Foreskin keratinocyte (primary cell): ENCODE measurements at places on chromosomes 2 and 18. TPM values are rescaled to one million over a fixed set of nuclear protein-coding genes. Genes with fewer than 3 reads are reported as not detected.

The DSC3 gene
- total RNA-seq: 136 and 140 TPM in 2 replicates

GRCh38 chr2:230957756-230958391, 32.8 kb upstream of the GPR55 start:
- DNase-seq: no peak

DNA sequence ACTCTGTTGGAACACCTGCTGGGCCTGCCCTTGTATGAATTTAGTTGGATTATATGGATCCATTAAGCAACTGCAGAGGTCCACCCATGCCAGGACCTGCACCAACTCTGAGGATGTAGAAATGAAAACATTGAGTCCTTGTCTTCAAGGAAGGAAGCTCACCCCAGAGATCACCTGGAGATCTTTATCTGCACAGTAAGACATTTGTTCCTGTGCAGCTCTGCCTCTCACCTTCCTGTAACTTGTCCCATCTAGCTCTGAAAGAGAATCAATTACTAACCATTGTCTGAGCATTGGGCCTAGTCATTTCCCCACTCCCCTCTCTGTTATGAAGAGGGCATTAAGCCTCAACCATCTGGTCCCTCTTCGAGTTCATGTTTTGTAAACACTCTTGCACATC, 105.2 kb upstream of the YWHAQ start:
- peak; percentile 52 for DNase-seq

The AGPS gene
- 32.2 and 35.7 TPM in 2 replicates for total RNA-seq

The UGT1A10 gene
- total RNA-seq: not detected in 2 replicates

DNA sequence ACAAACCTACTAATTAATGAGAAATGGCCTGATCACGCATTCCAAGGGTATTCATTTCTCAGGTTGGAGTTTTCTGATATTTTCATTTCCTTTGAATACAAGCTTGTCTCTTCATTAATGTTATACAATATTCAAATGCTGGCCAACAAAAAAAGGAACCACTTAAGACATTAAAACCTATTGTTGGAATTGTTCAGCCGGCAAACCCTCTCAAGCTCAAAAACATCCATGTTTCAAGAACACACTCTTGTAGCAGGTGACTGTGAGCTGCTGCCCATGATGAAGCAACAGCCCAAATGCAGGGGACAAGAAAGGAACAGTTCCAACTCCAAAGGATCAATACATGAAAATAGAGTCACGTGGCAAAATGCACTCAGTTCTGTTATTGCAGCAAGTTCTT, 454.5 kb downstream of the BCL11A start:
- no peak for DNase-seq

The CIB4 gene
- not detected in 2 replicates for total RNA-seq

GRCh38 chr18:74651327-74652128, 53.9 kb downstream of the ZNF407 start:
- DNase-seq: no peak

The SFTPB gene
- total RNA-seq: not detected in 2 replicates

DNA sequence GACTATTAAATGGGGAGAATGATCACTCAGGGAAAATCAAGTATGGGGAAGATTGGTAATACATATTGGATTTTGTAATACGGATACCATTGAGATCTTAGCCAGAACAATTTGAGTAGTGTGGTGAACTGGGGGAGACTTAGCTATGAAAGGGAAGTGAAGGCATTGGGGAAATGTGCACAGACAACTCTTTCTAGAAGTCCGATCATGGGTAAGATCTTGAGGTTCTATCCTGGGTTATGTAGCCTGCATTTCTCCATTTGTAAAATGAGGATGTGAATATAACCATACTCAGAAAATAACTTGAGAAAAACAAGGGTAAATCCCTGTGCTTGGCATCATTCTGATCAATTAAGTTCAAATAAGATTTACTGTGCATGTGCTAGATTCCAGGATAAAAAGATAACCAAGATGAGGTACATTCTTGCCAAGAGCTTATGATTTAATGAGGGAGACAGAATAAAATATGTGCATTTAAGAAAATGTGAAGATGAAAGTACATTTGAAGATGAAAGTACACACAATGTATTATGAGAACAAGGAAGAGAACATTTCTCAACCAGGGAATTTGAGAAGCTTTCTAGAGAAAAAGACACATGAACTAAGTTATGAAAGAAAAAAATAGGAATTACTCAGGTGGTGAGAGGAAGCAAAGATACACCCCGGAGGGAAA, 49.5 kb downstream of the SLC40A1 start:
- DNase-seq: no peak

The DPP4 gene
- 0.99 and 2.8 TPM in 2 replicates for total RNA-seq

GRCh38 chr2:112818094-112818902, 18.3 kb downstream of the IL1B start:
- no peak for DNase-seq

The RFX8 gene
- 0.18 TPM in 1 of 2 replicates, not detected in the other for total RNA-seq

GRCh38 chr18:9810994-9811705, 74.6 kb upstream of the TXNDC2 start:
- DNase-seq: no peak

The RESP18 gene
- not detected in 2 replicates for total RNA-seq

GRCh38 chr2:177530561-177530960, 138.0 kb downstream of the AGPS start:
- no peak for DNase-seq

DNA sequence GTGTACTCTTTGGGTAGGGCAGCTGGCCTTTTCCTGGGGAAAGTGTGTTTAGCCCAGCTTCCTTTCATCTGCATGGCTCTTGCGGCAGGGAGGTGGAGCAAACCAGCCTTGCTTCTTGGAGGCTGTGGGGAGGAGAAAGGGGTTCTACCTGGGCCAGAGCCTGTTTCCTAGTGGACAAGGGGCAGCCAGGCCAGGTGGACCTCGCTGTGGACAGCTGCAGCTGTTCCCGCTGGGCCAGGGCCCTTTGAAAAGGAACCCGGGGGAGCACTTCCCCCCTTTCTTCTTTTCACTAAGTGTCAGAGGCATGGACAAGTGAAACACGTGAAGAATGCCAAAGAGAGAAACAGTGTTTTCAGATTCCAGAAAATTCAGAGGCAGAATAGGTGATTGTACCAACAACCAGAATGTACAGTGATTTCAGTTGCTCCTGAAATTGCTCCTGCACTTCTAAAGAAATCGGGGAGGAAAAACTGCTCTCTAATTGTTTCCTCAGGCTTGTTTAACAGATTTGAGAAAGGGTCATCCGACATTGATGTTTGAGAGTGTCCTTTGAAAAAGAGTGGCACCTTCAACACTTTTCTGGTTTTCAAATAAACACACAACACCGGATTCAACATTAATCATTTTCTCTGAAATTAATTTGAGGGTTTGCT, 3.9 kb downstream of the GLI2 start:
- DNase-seq: no peak

The QPCT gene
- 5.9 and 6.6 TPM in 2 replicates for total RNA-seq

DNA sequence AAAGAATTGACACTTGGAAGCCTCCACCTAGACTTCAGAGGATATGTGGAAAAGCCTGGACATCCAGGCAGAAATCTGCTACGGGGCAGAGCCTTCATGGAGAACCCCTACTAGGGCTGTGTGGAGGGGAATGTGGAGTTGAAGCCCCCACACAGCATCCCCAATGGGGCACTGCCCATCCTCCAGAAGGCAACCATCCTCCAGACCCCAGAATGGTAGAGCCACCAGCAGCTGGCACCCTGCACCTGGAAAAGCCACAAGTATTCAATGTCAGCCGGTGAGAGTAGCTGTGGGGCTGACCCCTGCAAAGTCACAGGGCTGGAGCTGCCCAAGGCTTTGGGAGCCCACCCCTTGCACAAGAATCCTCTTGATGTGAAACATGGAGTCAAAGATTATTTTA, 53.6 kb upstream of the SNTG2 start:
- no peak for DNase-seq

The IL1RL1 gene
- total RNA-seq: 0.11 and 0.20 TPM in 2 replicates

GRCh38 chr2:201472411-201472810, 20.9 kb downstream of the STRADB start:
- no peak for DNase-seq

DNA sequence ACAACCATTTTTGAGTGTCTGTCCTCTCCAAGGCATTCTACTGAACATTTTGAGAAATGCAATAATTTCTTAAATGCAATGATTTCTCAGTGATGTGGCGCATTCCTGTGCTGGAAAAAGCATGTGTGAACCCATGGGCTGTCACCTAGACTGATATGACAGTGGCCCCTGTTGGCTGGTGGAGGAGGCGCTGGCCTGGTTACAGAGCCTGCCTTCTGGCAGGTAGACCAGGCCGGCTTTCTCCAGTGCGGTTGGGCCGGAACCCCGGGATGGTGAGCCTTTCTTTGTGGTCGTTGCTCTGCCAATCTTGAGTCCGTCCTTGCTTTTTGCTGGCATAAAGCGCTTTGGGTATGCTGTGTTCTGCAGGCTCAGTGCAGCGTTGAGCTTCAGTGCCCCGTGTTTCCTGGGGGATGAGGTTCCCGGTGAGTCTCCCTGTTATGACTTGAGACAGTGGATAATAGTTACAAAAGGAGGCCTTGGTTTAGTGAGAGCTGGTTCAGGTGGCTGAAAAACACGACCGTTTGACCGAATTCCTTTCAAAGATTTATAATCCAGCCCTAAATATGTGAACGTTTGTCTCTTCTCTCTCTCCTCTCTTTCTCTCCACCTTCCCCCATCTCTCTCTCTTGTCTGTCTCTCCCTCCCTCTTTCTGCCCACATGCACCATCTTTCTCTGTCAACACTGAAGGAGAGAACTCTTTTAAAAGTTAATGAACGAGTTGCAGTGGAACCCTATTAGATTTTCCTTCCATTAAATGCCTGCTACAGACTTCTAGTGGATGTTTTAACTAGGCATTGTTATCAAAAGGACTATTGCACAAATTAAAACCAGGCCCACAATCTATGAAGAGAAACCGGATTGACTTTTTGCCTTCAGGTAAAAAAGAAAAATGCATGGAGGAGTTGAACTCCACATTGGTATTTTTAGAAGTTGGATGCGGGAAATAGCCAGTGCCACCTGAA, 34.0 kb downstream of the TSHZ1 start:
- no peak for DNase-seq

The IL36A gene
- total RNA-seq: not detected in 2 replicates

DNA sequence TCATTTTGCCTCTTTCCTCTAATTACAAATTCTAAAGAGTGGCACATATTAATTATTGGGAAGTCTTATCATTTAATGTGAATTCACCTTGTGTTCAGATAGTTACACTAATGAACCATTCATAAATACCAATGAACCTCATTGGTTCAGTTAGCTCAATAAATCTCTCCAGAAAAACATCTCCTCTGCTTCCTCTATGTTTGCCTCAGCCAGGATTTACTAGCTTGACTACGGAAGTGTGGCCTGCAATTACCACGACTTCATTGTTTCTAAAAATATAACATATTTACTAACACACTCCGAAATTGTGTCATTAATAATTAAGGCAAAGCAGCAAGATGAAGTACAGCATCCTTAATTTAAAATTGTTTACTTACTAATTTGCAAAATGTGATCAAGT, 103.3 kb downstream of the PLA2R1 start:
- no peak for DNase-seq

The RIF1 gene
- total RNA-seq: 33.4 and 35.6 TPM in 2 replicates

DNA sequence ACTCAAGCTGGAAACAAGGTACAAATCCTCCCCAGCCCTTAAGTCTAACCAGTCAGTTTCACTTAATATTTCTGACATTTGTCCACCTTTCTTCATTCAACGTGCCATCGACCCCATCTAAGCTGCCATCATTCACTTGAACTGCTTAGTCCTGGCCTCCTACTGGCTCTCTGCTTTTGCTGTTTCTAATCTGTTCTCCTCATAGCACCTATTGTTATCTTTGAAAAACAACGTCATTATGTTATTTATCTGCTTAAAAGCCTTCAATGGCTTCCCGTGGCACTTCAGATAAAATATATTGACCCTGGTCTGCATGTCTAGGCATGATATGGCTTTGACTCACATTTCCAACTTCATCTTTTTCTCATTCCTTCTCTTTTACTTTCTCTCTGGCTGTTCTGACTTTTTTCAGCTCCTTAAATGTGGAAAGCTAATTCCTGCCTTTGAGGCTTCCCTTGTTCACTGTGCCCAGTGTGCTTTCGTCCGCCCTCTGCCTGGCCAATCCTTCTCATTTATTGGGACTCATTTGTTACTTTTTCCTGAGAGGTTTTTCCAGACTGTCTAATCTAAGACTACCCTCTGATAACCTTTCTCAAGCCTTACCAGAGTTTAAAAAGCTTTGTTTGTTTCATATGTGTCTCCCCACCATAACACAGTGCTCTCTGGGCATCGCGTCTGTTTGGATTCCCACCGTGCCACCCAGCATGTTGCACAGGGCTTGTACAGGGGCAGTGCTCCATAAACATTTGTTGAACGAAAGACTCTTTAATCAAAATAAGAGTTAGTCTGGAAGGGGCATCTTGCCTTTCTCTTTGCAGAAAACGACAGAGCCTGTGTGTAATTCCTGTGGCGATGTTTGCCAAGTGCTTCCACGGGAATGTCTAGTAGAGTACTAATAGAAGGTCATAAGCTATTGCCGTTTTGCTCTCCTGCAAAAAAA, 183.9 kb downstream of the FMNL2 start:
- no peak for DNase-seq

GRCh38 chr2:64414736-64415435, 39.1 kb upstream of the LGALSL start:
- no peak for DNase-seq

GRCh38 chr2:122180972-122181371, 425.5 kb downstream of the TSN start:
- DNase-seq: no peak

DNA sequence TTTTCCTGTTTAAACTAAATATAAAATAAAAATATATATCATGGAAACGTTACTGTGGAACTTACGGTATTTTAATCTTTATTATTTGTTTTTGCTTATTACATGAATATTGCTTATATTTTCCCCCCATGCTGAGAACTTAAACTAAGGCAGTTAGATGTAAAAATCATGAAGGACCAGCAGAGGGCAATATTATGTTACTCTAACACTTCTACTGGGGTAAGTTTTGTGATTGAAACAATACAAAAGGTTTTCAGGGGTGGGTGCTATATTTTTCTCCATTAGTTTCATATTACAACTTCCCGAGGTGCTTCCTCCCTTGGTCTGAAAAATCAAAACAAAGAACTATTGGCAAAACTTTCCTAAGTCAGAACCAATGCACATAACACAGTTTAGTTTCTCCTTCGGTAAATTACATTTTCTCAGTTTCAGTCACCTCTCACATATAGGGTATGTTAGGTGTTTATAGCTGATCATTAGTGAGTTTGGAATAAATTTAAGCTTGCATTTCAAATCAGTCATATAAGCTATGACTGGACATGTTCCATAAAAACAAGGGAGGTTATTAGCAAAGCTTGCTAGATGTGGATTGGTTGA, 54.8 kb downstream of the ZNF407 start:
- no peak for DNase-seq

The C2orf68 gene
- total RNA-seq: 12.8 and 13.5 TPM in 2 replicates

- DNase-seq: no peak
Measured at GRCh38 chr18:54802686-54803395, 25.4 kb upstream of the RAB27B start.
